ENCODE measurements at places on chromosomes 5 and 9.

DNA sequence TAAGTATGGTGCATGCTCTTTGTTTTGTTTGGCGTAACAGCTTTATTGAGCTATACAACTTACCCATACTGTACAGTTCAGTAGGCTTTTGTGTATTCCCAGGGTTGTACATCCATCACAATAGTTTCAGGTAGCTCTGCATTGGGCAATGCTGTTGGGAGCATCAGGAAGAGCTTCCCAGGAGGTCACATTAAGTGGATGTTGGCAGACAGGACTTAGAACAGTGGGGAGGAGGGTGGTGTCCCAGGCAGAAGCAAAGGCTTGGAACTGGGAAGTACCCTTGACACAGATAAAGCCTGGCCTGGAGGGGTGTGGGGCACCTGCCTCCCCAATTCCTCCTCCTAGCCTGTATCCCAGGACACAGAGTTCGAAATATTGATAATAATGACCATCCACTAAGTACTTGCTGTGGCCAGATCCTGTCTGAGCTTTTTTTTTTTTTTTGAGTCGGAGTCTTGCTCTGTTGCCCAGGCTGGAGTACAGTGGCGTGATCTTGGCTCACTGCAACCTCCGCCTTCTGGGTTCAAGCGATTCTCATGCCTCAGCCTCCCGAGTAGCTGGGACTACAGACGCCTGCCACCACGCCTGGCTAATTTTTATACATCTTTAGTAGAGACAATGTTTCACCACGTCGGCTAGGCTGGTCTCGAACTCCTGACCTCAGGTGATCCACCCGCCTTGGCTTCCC is 1.3 kb downstream of the BBLN start:
- DNase-seq: no peak

DNA sequence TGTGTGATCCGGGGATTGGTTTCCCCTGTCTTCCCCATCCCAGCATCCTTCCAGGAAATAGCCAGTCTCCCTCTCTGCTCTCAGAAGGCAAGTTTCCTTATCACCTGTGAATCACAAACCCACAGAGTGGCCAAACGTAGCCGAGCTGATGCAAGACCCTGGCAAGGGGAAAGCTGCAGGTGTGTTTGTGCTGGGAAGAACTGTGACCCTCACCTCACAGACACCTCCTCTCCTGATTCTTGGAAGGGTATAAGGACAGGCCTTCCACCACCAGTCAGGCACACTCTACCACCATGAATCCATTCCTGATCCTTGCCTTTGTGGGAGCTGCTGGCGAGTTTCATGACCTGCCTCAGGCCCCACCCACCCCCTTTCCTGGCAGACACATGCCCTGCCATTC is at the start of gene PRSS3:
Gene PRSS3 (plus strand): TSS at position 281 of the 400 bp plus-strand sequence. CDS start 13 bp downstream, at position 294.
- DNase-seq: no peak

GRCh38 chr9:134185536-134186011 is 21.2 kb upstream of the RNU6ATAC start:
- no peak for DNase-seq

- DNase-seq: no peak
Measured at GRCh38 chr9:136806067-136806466, 1.7 kb upstream of the RABL6 start.

GRCh38 chr9:123478967-123479602 is 123.1 kb downstream of the CRB2 start:
- no peak for DNase-seq

DNA sequence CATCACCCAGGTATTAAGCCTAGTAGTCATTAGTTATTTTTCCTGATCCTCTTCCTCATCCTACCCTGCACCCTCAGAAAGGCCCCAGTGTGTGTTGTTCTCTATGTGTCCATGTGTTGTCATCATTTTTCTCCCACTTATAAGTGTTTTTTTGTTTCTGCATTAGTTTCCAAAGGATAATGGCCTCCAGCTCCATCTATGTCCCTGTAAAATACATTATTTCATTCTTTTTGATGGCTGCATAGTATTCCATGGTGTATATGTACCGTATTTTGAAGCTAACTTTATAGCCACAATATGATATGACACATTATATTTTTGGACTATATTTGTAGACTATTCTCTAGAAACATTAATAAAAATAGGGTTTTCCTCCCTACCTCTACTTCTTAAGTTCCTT is 324.4 kb upstream of the EDIL3 start:
- no peak for DNase-seq

GRCh38 chr9:78396087-78396486 is 99.2 kb downstream of the PSAT1 start:
- DNase-seq: no peak

- DNase-seq: no peak
Measured at GRCh38 chr9:38234479-38235170, 157.9 kb upstream of the ALDH1B1 start.

- no peak for DNase-seq
Measured at GRCh38 chr5:114957384-114957783, 212.3 kb downstream of the TRIM36 start.

- no peak for DNase-seq
Measured at GRCh38 chr5:77077829-77078176, 9.3 kb downstream of the ZBED3 start.

DNA sequence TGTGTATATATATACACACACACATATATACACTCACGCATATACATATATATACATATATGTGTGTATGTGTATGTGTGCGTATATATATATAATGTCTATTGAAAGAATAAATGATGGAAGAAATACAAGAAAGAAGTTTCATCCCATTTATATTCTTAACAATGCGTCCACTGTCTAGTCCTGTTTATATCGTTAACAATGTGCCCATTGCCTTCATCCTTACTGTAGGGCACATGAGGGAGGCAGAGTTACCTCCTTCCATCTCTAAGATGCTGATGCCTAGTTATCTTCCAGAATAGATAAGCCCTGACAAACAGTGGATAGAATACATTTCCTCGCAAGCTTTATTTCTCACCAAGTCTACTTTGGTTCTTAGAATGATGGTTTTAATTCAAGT is 389.8 kb upstream of the SEMA6A start:
- no peak for DNase-seq

GRCh38 chr9:89634995-89635742 is 30.4 kb downstream of the GADD45G start:
- DNase-seq: no peak

GRCh38 chr9:131473198-131473885 is 29.4 kb upstream of the POMT1 start:
- no peak for DNase-seq

DNA sequence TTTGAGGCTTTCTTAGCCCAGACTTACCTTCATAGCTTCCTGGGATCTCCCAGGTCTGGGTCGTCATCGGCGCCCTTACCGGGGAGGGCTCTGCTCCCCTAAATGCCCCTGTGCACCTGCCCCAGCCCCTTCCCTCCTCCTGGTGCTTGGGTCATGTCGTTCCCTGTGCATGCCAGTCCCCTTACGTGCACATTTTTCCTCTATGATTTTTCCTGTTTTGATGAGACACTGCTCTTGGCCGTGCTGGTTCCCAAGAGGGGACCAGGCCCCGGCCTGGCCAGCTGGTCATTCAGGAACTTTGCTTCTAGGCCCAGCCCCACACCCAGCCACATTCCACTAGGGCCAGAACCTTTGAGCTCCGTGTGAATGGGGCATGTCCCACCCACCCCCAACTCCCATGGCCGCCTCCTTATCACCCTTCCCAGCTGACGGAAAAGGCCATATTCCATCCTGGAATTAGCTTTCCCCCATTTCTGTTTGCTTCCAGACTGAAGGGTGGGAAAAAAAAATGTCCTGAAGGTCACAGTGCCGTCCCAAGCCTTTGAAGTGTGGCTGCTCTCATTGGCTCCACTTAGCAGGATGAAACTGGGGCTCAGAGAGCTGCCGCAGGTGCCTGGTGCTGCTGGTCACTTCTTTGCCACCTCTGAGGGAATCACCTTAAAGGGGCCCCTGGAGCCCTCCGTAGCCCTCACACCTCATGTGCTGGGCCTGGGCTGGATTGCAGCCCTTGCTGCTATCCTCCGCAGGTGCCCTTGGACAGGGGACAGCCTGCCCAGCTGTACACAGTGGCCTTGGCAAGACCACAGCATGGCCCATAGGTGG is 25.1 kb downstream of the ERGIC1 start:
- DNase-seq: no peak

DNA sequence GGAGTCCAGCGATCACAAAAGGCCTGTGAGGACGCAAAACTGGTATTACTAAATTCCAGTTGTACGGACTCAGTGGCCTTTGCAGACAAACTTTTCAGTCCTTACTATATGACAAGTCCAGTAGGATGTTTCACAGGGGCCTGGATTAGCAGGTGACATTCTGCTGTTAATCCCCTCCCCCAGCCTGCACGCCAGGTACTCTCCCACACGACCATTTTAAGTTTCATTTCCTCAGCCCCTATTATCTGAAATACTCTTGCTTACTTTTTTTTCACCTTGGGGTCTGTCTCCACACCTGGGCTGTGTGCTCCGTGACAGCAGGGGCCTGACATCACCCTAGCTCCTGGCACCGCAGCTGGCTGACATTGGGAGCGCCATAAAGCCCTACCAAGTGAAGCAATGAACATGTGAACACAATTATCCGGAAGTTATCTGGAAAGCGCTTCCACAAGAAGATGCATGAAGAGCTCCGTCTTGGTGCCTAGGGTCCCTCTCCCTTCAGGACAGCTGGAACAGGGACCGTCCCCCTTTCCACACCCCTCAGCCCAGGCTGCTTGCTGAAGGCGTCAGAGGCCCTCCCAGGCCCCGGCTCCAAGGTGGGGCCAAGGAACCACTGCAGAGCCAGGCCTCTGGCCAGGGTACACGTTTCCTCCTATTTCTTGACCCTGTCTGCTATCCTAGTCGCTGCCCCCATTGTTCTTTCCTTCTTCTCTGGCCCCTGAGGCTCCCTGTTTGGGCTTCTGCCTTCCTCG is 39.7 kb upstream of the ZNF622 start:
- DNase-seq: no peak

GRCh38 chr5:1027631-1028441 is 19.2 kb downstream of the NKD2 start:
- no peak for DNase-seq

DNA sequence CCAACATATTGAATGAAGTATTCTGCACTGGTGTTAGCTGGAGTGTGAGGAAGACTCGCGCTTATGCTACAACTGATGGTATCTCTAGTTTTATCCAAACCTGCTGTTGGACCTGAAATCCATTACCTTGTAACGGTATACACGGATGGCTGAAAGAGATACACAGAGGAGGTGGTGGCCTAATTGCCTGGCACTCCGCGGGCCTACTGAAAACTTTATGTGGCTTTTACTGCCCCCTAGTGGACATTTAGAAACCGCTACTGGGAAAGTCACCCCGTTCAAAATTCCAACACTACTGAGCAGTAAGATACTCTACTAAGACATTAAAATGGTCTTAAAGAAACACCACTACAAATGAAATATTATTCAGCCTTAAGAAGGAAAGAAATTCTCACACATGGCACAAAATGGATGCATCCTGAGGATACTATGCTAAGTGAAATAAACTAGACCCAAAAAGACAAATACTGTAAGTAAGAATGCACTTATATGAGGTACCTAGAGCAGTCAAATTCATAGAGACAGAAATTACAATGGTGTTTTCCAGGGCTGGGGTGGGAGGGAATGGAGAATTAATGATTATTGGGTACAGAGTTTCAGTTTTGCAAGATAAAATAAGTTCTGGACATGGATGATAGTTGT is 100.4 kb downstream of the TTLL11 start:
- no peak for DNase-seq

GRCh38 chr5:116411101-116411571 is 163.5 kb downstream of the SEMA6A start:
- no peak for DNase-seq

DNA sequence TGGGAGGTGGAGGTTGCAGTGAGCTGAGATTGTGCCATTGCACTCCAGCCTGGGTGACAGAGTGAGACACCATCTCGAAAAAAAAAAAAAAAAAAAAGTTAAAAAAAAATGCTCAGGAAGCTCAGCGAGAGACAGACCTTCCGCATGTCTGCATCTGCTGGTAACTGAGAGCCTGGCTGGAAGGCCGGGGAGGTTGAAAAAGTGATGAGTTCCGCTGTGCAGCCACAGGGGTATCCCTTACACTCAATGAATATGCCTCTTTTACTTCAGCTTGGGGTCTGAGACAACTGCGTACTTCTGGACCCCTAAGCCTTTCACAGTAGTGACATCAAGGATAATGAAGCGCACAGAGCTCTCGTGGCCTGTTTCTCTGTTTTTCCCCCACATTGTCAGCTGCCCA is 179.9 kb upstream of the KLF4 start:
- no peak for DNase-seq

Data from T-helper 22 cell (primary cell).